Right lung (tissue), 10 donors: ENCODE measurements at places on chromosomes 5 and 9. TPM values are rescaled to one million over a fixed set of nuclear protein-coding genes. Genes with fewer than 3 reads are reported as not detected.
A peak's percentile ranks its signal among the peaks of the same experiment; 100 is the strongest.

TAS2R1 gene
- polyA plus RNA-seq: not detected

HACD4 gene
- polyA plus RNA-seq: 11.2 TPM

CDH9 gene
- not detected for polyA plus RNA-seq

IFNA4 gene
- not detected for polyA plus RNA-seq

KIF3A gene
- 14.8 TPM for polyA plus RNA-seq

KIF20A gene
- polyA plus RNA-seq: 49.2 TPM

DNA sequence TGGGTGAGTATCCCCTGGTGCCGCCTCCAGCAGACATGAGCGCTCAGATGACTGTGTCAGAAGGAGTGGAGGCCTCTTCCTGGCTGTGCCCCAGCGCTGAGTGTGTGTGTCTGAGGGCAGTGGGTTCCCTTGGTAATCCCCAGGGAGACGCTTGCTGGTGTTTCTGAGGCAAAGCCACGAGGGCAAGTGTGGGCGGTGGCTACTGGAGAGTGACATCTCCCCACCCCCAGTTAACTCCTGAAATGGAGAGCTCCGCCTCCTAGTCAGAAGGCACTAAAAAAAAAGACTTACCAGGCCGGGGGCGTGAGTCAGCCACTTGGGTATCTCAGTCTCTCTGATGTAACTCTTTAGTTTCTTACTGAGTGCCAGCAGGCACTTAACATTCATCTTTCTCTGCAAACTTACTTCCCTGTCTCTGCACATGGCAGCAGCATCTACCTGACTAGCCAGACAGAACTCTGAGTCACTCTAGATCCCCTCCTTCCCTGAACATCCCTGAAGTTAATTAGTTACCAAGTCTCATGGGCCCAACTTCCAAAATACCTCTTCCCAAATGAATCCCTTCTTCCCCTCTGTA, 19.3 kb downstream of the ORM2 start:
- no peak for DNase-seq

- DNase-seq: peak; percentile 48
Measured at GRCh38 chr5:172714491-172715420, 56.2 kb downstream of the DUSP1 start.

DNA sequence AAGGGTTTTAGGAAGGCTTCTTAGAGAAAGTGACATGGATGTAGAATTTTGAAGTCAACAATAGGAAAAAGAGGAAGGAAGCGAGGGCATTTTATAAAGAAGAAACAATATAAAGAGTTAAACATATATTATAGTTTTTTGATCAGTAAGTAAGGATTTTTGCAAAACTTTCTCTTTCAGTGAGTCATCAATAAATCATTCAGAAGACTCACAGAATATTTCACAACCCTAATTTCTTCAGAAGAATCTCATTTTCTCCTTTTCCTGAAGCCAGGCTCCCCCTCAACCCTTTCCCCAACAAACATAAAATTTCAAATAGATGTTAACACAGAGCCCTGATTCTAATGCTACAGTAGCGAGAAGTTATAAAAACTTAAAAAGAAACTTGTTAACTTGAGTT, 4.3 kb upstream of the COX7C start:
- no peak for DNase-seq

DNA sequence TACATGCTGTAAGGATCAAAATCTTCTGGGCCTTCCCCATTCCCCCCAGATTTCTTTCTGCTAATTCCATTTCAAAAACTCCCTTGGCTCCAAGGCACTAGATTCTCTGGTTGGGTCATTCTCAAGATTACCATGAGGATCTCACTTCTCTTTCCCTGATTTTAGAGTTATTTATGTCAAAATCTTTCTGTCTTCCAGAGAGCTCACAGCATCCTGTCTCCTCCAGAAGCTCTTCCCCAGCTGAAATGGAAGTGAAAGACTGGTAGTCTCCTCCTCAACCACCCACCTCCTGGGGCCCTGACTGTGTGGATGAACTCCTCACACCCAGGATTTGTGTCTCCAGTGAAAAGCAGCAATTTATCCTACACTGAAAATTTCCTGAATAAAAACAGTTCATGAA, 11.9 kb upstream of the ZNF366 start:
- no peak for DNase-seq

DNA sequence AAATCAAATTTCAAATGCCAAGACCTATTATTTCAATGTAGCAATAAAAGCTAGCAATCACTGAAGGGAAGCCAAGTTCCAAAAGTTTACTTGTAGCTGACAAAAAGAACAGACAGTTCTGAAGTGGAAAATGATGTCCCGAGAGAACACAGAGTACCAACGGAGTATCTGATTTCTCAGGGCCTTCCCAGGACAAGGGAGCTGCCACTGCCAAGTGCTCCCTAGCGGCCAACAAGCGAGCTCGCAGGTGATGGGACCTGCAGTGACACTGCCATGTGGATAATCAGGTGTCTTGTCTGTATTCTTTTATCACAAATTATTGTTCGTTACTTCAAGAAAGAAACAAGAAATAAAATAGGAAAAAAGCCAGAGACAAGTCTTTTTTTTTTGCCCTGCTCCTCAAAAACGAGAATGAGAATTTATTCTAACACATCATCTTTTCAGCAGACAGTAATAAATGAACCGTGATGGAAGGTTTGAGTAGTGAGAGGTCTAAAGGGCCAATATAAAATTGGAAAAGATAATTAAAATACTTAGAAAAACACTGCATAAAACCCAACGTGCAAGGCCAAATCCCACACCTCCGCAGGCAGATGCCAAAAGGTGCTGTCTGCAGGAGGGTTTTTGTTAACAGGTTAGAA, 159.4 kb downstream of the MYO10 start:
- no peak for DNase-seq

DNA sequence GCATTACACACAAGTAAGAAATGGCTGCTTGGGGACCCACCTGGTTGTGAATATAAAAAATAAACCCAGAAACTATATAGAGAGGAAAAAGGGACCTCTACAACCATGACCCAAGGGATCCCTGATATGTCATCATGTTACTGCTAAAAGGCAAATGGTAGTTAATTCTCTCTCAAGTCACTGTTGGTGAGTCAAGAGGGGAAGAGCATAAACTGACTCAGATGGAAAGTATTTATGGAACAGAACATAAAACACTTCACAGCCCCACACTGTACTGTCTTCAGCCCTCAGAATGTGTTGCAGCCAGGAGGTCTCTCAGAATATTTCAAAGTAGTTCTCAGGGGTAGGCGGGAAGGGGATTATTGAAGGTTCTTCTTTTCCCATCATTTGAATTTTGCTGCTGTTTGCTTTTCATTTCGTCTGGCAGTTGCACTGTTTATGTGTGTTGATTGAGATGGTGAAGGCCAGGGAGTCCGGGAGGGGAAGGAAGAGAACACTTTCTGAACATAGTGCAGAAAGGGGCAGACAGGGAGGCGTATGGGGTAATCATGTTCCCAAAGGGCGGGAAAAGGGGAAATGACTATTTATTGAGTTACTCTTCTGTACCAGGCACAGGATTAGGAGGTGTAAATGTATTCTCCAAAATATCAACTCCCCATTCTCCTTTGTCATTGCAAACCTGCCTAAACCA, 85.5 kb downstream of the TEK start:
- DNase-seq: no peak

GRCh38 chr5:151186538-151186937, 29.0 kb upstream of the ANXA6 start:
- no peak for DNase-seq

DNA sequence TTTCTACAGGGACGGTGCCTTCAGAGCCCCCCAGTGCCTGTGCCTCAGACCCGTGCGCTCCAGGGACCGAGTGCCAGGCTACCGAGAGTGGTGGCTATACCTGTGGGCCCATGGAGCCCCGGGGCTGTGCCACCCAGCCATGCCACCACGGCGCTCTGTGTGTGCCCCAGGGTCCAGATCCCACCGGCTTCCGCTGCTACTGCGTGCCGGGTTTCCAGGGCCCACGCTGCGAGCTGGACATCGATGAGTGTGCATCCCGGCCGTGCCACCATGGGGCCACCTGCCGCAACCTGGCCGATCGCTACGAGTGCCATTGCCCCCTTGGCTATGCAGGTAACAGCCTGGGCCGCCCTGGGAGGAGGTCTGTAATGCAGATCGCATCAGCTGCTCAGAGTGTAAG, 6.9 kb downstream of the CRB2 start:
- no peak for DNase-seq
